ENCODE measurements at places on chromosomes 6 and 20.
A peak's percentile ranks its signal among the peaks of the same experiment; 100 is the strongest.

GRCh38 chr6:89692256-89692655 lies 53.7 kb upstream of the LYRM2 start:
- no peak for DNase-seq

GRCh38 chr6:20866935-20867703 lies 332.9 kb downstream of the CDKAL1 start:
- no peak for DNase-seq

GRCh38 chr20:47360297-47361056 lies 4.0 kb upstream of the ZMYND8 start:
- no peak for DNase-seq

- peak; percentile 89 for DNase-seq
These were observed at the start of gene OGFRL1 for GRCh38 chr6:71288228-71289038. OGFRL1 (plus strand) TSS chr6:71288811; CDS start chr6:71288937, 126 bp downstream.

- peak; percentile 58 for DNase-seq
These were observed 20.0 kb upstream of the TRIM27 start for GRCh38 chr6:28943557-28944411.

DNA sequence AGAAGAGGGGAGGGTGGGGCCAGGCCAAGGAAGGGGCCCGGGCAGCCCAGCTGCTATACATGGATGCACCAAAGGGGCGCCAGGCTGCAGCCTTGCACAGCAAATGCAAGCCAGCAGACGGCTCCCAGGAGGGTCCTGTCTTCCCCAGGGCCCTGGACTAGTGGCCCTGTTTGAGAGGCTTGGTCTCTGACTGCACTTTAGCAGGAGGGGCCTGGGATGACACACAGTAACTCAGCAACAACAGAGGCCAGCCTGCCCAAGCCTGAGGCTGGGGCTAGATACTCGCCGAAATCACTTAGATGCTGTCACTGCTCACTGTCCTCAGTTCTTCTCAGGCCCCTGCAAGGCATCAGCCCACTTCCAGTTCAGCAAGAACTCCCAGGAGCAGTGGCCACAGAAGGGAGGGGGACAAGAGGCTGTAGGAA lies 73.5 kb downstream of the TRAM2 start:
- no peak for DNase-seq

DNA sequence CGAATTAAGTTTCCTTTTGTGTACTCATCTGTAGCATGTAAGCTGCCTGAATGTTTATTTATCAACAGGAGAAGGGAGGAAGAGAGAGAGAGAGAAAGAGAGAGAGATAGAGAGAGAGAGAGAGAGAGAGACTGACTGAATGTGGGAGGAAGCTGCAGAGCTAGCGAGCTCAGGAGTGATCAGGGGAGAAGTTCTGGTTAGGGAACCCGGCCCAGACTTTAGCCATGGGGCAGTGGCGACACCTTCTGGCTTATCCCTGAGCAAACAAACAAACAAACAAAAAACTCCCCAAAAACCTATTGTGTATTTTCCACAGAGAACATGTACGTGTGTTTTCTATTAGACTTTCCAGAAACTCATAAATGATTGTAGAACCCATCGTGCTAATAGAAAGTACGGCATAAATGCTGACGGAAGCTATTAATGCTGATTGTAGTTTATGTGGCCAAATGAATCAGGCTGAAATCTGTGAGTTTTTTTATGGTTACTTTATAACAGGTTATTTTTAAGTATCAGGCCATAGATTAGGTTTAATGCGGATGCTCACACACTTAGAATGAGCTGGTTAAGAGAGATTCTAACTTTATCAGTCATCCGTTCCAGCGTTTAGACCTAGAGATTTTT lies 92.8 kb downstream of the CLIC5 start:
- peak; percentile 57 for DNase-seq

GRCh38 chr20:8408587-8409307 lies 276.7 kb downstream of the PLCB1 start:
- peak; percentile 58 for DNase-seq

DNA sequence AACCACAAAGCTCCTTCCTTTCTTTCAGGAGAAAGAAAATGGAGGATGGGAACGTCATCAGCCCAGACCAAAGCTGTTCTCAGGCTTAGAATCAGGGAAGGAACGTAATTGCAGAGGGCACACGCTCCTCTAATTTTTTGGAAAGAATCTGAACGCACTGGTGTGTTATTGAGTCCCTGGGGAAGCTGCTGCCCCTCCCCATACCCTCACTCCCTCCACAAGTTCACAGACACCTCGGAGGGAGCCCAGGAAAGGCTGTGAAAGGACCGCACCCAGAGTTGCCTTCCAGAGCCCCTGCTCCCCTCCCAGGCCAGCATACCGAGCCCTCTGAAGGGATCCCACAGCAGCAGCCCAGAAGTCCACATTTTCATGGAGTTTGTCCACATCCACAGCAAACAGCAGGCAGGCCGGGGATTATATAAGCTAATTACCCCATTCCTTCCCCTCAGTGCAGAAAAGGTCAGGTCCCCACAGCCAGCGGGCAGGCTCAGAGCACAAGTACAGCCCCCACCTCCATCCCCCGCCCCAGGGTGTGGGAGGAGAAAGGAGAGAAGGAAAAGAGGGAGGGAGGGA lies 53.7 kb downstream of the ANKRD60 start:
- no peak for DNase-seq

GRCh38 chr6:119148098-119148824 lies 69.8 kb upstream of the FAM184A start:
- DNase-seq, result peak; percentile 53

- no peak for DNase-seq
These were observed 14.2 kb upstream of the C6orf132 start for GRCh38 chr6:42156638-42157037.

- DNase-seq, result no peak
These were observed 113.0 kb upstream of the EYA4 start for GRCh38 chr6:133128191-133128590.

DNA sequence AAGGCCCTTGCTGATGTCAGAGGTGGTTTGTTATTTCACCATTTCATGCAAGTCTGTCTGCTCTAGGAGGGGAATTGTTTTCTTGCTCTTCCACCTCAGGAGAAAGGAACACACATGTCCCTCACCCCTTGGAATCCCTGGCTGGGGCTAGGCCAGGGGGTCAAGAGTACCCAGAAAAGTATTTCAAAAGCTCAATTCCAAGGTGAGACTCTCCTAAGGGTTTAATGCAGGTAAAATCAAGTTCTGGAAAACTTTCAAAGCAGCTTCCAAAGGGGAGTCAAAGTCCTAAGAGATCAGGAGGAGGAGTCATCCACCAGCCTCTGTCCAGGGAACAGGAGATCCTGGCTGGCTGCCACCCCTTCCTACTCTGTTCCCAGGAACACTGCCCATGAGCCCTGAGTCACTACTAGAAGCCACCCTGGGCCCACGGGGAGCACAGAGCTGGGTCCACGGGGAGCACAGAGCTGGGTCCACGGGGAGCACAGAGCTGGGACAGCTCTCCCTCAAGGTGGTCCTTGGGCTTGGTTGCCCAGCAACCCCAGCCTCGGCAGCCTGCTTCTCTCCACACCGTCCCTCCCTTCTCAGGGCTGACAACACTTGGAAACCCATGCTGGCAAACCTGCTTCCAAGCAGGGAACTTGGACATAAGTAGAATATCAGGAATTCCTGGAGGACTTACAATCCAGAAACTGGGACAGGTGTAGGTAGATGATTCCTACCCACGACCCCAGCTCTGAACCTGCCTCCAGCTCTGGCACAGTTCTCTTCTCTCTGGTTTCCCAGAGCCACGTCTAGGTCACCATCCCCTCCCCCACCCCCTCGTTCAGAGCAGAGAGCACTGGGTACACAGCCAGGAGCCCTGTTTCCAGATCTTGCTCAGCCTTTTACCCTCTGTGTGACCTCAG lies 35.3 kb upstream of the CDKN1A start:
- DNase-seq, result no peak

DNA sequence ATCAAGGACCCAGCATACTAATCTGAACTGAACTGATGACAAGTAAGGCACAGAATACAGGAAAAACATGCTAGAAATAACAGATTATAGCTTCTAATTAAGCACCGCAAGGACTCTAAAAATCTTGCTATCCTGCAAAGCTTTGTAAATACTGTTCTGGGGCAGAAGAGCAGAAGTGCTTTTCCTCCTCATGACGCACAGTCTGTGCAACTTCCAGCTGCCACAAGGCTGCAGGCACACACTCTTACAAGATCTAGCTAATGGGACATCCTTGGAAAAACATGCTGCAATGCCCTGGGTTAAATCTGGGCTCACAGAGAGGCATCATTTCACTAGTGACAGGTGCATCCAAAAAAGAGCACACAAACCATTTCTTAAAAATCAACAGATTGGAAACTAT lies 188.6 kb downstream of the GJA10 start:
- no peak for DNase-seq

DNA sequence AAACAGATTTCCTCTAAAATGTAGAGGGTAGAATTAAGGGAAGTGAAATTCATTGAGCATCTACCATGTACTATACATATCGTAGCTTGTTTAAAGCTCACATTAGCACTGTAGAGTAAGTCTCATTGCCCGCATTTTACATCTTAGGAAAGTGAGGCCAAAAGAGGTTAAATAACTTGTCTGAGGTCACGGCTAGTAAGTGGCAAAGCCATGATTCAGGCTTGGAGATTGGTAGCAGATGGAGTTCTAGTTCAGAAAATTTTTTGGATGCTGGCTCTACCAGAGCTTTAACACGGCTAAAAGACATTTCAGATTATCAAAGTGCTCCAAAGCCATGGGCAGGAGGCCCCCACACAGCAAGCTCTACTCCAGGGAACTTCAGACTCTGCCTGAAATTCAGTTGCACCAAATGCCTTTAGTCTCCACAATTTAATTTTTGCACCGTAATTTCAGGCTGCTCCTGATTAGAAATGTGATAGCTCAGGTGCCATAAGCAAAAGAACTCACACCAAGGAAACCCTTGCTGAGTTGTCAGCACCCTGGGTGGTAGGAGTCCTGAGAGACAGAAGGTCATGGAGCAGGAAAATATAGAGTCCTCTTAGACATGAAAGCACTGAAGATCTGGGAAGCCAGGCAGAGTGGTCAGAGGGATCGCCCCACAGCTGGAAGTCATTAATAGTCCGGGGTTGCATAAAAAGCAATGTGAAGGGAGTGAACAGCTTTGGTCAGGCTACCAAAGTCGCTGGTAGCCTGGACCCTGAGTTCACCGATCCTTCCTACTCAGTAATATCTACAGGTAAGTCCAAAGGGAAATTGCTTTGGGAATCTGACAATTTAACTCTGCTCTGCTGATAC lies 55.2 kb upstream of the ASIP start:
- DNase-seq, result no peak

- DNase-seq, result peak; percentile 60
These were observed 38.2 kb downstream of the MICA start for GRCh38 chr6:31441365-31442267.

- DNase-seq, result no peak
These were observed 6.4 kb upstream of the NCOA7 start for GRCh38 chr6:125784365-125784764.

- DNase-seq, result no peak
These were observed 15.2 kb downstream of the SAMHD1 start for GRCh38 chr20:36936341-36936740.

- no peak for DNase-seq
These were observed 17.8 kb downstream of the EEF1E1 start for GRCh38 chr6:8084586-8084985.

DNA sequence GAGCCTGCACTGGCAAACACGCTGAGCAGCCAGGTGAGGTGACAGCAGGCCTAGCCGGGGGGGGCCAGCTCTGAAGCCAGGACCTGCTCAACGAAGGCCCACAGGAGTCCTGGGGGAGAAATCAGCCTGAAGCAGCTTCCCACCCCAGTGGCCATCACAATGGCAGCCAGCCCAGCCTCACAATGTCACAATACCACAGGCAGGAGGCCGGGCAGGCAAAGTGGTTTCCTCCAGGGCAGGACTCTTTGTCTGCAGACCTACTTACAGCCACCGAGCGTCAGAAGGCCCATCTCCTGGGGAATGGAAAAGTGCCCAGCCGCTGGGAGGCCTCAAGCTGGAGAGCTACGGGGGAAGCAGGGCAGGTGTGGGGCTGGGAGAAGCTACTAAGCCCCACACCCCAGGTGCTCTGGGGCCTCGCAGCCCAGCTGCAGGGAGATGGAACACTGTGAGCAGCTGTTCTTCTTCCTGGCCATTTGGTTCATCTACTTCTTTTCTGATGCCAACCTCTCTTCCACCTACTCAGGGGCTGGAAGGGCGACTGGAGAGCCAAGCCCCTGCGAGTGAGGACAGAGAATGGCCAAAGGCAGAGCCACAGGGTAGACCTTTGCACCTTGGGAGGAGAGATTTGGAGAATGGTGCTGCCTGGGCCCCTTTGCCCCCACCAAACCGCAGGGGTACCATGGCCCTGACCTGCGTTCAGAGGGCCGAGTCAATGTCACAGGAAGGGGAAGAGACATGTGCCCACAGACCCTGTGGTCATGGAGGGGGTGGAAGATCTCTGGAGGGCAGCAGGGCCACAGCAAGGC lies 22.3 kb upstream of the AVP start:
- no peak for DNase-seq

DNA sequence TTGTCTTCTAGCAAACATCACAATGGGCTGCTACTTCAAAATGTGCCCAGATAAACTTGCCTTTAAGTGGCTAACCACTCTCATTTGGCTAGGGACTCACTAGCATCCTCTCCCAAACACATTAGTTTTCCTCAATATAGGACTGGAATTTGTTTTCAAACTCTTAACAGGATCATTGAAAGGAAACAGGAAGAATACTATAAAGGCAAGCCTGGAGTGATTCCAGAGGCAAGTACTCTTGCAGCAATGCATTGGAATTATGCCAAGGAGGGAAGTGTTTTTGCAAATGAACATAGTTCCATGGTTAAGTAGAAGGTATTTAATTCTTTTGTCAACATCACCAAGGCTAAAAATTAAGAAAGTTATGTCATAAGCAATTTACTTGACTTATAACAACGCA lies 12.2 kb downstream of the EPHA7 start:
- DNase-seq, result no peak

GRCh38 chr6:159106627-159107241 lies 61.9 kb upstream of the TAGAP start:
- DNase-seq, result peak; percentile 78

DNA sequence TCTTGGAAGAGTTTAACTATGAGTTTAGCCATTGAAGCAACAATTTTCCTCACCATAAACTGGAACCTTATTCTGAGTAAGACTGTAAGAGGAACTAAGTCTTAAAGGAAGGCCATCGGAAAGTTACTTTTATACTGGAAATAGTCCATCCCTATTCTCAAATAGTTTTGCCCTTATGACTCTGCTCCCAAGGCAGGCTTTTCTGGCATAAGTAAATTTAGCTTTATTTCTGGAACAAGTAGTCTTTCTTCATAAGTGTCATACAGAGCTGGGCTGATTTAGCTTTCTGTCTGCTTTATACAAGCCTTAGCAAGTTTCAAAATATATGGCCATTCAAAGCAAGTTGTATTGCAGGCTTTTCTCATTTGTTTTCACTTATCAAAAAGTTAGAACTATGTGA lies 328.1 kb downstream of the HACE1 start:
- DNase-seq, result no peak
